ENCODE measurements at places on chromosomes 1 and 21. TPM values are rescaled to one million over a fixed set of nuclear protein-coding genes. Genes with fewer than 3 reads are reported as not detected.

GREM2 gene
- total RNA-seq: 2.0 TPM

PLEKHA6 gene
- 2.2 TPM for total RNA-seq

TACSTD2 gene
- 0.13 TPM for total RNA-seq

SLC45A3 gene
- 2.3 TPM for total RNA-seq

NCF2 gene
- 5.5 TPM for total RNA-seq

CYP2J2 gene
- total RNA-seq: 50.6 TPM

HHAT gene
- 4.4 TPM for total RNA-seq

DNA sequence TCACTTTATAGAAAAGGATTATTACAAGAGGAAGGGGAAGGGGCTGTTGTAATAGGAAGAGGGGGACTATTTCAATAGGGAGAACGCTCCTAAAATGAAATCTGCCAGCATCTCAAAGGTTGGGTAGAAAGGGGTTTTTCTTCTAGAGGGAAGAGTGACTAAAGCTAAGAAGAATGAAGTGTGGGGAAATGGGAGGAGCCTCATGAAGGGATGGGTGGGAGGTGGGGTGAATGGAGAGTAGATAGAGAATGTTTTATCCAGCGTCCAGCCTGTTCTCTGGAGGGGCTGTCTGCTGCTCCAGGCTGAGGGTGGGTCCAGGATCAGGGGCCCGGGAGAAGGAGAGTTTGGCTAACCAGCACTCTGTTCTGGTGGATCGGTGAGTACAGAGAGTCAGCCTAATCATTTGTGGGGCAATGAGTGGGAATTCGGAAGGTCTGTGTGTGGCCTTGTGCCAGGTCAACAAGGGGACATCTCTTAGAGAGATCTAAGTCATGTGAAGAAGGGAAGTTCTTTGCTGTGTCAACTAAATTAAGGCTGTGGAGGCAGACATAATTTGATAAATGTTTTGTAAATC lies 25.2 kb downstream of the VN1R5 start:
- no peak for DNase-seq

DNA sequence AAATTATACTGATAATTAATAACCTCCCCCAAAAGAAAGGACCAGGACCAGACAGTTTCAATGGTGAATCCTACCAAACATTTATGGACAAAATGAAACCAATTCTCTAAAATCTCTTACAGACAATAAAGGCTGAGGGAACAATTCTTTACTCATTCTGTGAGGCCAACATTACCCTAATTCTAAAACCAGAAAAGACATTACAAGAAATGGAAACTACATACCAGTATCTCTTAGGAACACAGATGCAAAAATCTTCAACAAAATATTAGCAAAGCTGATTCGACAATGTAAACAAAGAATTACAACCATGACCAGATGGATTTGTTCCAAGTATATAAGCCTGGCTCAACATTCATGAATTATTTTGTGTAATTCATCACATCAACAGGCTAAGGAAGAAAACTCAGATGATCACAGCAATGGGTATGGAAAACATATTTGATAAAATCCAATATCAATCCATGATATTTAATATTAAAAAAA lies 8.6 kb downstream of the TMED5 start:
- DNase-seq: peak; percentile 5

- DNase-seq: no peak
These were observed 83.1 kb downstream of the CAPZB start for GRCh38 chr1:19402031-19402813.

DNA sequence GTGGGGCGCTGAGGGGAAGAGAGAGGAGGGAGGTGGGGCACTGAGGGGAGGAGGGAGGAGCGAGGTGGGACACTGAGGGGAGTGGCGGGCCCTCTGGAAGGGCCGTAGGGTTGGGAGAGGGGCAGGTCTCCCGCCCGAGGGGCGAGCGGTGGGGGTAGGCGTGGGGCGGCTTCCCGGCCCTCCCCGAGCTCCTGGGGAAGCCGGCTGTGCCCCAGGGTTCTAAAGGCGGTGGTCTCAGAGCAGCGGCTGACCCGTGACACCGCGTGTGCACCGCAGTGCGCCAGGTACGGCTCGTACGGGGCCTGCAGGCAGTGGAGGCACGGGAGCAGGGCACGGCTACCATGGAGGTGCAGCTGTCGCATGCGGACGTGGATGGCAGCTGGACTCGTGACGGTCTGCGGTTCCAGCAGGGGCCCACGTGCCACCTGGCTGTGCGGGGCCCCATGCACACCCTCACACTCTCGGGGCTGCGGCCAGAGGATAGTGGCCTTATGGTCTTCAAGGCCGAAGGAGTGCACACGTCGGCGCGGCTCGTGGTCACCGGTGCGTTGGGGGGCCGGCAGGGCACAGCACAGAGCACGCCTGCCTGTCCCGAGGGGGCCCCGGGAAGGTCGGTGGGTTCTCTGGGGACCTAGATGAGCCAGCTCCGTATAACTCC lies 68.5 kb downstream of the OBSCN start:
- DNase-seq: peak; percentile 45

GRCh38 chr1:187442603-187443002 lies 613.9 kb downstream of the PLA2G4A start:
- DNase-seq: peak; percentile 65

GRCh38 chr1:204417074-204417997 lies 5.7 kb upstream of the PPP1R15B start:
- DNase-seq: peak; percentile 66

DNA sequence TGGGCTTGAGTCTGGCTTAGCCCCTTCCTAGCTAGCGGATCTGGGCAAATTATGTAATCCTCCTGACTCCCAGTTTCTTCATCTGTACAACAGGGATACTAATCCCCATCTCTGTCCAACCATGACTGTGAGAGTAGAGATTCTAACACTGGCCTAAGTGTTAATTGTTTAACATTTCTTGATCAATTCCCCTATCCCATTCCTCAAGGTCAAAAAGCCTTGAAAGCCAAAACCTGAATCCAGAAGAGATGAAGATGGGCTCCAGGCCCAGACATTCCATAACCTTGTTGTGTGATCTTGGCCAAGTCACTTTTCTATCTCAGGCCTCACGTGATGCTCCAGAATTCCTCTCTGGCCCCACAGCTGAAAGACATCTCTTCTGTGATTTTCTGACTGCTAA lies 18.8 kb upstream of the PHLDA3 start:
- DNase-seq: no peak

- no peak for DNase-seq
These were observed 2.1 kb upstream of the FOXD2 start for GRCh38 chr1:47435506-47436303.

- DNase-seq: peak; percentile 67
These were observed 1.0 kb downstream of the TRMT1L start for GRCh38 chr1:185155600-185156287.

- no peak for DNase-seq
These were observed 60.4 kb upstream of the NEK7 start for GRCh38 chr1:198096390-198096789.

GRCh38 chr1:115327270-115327669 lies 10.8 kb downstream of the NGF start:
- no peak for DNase-seq

DNA sequence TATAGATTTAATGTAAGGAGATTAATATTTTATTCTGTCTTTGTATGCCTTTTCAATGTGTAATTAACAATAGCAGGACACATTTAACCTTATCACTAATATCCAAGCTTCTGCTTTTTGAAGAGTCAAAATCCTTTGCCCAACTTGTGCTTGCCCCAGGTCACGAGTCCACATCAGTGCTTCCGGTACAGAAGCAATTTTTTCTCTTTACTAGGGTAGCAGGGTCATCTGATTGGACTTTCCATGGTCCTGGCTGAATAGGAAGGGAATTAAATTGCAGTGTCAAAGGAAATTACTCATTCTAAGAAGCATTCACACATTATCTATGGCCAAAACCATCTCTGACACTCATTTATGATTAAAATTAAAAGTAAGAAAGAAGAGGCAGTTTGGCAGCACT lies 460.5 kb upstream of the ADGRL2 start:
- peak; percentile 29 for DNase-seq

DNA sequence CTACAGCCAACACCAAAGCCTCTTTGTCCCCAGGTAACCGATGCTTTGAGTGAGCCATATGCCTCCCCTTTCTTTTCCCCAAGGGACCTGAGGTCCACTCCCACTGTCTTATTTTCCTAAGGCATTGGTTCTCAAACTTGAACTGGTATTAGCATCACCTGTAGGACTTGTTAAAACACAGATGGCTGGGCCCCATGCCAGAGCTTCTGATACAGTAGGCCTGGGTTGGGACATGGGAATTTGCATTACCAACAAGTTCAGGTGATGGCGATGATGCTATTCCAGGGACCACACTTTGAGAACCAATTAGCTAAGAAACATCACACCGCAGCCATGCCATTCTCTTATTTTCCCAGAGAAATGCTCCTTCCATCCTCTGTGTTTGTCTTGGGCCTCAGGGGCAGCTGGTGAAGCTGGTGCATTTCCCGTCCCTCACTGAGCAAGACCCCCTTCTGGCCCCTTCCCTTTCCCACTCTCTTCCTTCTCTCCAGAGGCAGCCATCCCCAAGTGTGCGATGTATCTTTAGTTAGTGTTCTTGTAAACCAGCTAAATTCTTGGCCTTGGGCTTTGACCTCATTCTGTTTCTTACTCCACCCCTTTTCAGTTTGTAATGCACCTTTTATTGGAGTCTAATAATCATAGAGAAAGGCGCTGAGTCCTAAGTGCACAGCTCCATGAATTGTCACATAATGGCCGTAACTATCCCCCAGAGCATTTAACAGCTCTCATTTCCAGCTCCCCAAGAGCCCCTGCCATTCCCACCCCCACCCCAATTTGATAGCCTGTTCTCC lies 14.2 kb upstream of the TTC22 start:
- DNase-seq: no peak

All from muscle of leg (tissue), 16 donors.